ENCODE measurements at places on chromosomes 6 and 20.

DNA sequence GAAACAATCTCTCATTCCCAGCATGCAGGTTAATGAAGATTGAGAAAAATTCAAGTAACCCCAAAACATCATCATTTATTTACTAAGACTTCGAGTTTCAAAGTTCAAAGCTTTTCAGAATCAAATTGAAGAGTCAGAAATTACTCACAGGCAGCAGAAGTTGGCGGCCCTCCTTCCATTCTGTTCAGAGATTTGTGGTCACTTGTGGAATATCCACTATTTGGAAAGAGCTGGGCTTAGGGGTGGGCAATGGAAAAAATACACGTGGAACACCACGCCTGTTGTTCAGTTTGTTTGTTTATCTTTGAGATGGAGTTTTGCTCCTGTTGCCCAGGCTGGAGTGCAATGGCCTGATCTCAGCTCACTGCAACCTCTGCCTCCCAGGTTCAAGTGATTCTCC lies 108.6 kb upstream of the NAA20 start:
- no peak for DNase-seq

GRCh38 chr6:106739387-106739786 lies 110.0 kb downstream of the QRSL1 start:
- no peak for DNase-seq

DNA sequence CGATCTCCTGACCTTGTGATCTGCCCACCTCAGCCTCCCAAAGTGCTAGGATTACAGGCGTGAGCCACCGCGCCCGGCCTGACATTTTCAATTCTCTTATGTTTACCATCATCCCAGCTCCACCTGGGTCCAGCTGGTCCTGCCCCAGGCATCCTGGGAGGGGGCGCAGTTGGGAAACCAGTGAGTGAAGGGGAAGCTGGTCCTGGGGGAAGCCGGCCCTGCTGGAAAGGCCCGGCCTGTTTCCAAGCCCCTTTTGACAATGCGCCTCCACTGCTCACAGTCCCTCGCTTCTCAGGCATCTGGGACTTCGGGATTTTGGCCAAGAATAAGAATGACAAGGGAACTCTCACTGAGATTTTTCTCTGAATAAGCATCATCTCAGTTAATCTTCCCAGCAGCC lies 14.2 kb downstream of the SLC13A3 start:
- DNase-seq = no peak

GRCh38 chr20:31781945-31782344 lies 37.2 kb upstream of the MYLK2 start:
- no peak for DNase-seq

DNA sequence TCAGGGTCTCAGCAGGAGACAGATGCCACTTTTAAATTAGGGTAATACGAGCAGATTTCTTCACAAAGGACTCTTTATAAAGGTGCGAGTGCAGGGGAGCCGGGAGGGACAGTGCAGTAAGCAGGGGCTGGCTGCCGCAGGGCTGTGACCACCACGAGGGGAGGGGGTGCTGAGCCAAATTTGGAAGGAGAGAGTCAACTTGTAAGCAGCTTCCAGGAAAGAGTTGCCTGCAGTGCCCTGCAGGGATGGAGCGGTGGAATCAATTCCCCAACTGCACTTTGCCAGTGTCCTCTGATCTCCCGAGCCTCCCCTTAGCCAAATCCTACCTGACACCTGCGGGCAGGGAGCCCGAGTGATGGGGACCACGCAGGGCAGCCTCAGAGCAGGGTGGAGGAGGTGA lies 13.9 kb upstream of the CCDC167 start:
- no peak for DNase-seq

- DNase-seq = peak; percentile 35
Observed at GRCh38 chr6:16409531-16410441, 171.4 kb downstream of the GMPR start.

GRCh38 chr20:3248993-3249347 lies 10.0 kb upstream of the SLC4A11 start:
- no peak for DNase-seq

- DNase-seq = no peak
Observed at GRCh38 chr20:17856024-17856564, 112.5 kb downstream of the SNX5 start.

All from stimulated activated CD8-positive, alpha-beta memory T cell treated with anti-CD3 and anti-CD28 coated beads, Interleukin-4, amount 100 ng/mL, for 4 hours (primary cell).